ENCODE measurements at places on chromosomes 1 and 21. TPM values are rescaled to one million over a fixed set of nuclear protein-coding genes. Genes with fewer than 3 reads are reported as not detected.

C2CD4D gene
- total RNA-seq = not detected

DNA sequence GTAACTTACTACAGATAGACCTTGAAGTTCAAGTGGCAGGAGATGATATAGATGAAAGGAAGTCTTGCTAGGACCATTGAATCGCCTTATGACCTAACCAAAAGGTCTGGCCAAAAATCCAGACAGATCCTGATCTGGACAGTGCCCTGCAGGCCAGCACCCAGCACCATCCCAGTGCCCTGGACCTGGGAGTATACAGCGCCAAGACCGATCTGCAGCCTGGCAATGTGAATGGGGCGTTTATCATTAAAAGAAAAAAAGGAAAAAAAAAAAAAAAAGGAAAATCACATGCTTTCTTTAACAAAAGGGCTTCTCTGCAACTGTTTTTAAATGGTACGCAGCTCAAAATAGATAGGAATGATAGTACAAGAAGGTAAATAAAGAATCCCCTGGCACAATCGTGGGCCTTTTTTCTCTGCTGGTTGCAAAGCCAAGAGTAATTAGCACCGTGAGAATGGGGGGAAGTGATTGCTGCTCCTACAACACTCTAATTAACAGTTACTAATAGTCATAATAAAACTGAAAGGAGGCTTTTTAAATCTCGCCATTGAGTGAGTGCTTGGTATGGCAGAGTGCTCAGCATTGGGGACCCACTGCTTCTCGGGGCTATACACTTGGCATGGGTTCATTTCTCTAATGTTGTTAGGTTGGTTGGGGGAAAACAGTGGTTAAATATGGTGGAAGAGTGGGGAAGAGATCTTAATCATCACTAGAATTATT is 146.7 kb downstream of the KAZN start:
- no peaks in the 10 kb centered on the region for H3K27me3 ChIP-seq
- no peak overlapping the region for H3K4me3 ChIP-seq
- no peaks in the 10 kb centered on the region for H3K36me3 ChIP-seq
- peaks cover 23% of the 10 kb centered on the region for H3K4me1 ChIP-seq
- no peak overlapping the region for H3K27ac ChIP-seq

DNA sequence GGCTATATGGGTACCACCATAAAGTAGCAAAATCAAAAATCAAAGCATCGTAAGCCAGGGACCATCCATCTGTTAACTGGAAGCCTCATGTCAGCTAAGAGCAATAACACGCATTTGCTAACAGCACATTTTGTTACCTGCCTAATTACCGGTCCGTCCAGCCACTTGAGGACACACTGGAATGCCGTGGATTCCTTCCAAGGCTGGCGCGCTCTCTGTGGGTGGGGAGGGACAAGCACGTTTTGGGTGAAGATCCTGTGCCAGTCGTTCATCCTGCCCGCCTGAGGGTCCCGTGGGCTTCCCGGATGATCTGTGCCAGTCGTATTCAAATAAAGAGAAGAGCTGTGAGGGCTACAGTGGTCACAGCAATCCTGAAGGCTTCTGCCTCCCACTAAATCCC is 6.2 kb downstream of the NPHP4 start:
- H3K27me3 ChIP-seq = no peaks in the 10 kb centered on the region
- peaks cover 23% of the 10 kb centered on the region for H3K4me1 ChIP-seq
- H3K36me3 ChIP-seq = peaks cover 13% of the 10 kb centered on the region
- no peak overlapping the region for H3K4me3 ChIP-seq
- DNase-seq = no peak

OR2T11 gene
- total RNA-seq = not detected

RPE65 gene
- total RNA-seq = not detected

DNA sequence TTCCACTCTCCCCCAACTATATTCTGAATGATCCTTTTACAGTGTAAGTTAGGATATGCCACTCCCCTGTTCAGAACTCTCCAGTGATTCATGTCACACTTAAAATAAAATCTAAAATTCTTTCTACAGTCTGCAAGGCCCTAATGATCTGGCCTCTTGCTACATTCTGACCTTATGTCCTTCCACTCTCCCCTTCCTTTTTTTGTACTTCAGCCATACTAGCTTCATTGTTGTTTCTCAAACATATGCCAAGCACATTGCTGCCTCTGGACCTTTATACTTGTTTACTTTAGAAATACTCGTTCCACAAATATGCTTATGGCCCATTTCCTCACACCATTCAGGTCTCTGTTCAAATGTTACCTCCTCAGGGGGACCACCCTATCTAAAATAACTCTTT is 14.8 kb upstream of the PSMA5 start:
- H3K27ac ChIP-seq = no peak overlapping the region
- H3K36me3 ChIP-seq = no peaks in the 10 kb centered on the region
- no peak overlapping the region for H3K4me3 ChIP-seq
- H3K27me3 ChIP-seq = peaks cover 12% of the 10 kb centered on the region

CSF3R gene
- not detected for total RNA-seq

GRCh38 chr1:98299861-98300260 is 361.7 kb upstream of the SNX7 start:
- no peaks in the 10 kb centered on the region for H3K36me3 ChIP-seq
- H3K4me1 ChIP-seq = no peaks in the 10 kb centered on the region
- H3K4me3 ChIP-seq = no peak overlapping the region
- H3K27ac ChIP-seq = no peak overlapping the region
- no peaks in the 10 kb centered on the region for H3K27me3 ChIP-seq

PCSK9 gene
- not detected for total RNA-seq

- no peak for DNase-seq
- H3K27me3 ChIP-seq = no peaks in the 10 kb centered on the region
- H3K4me3 ChIP-seq = no peak overlapping the region
- H3K36me3 ChIP-seq = no peaks in the 10 kb centered on the region
Observed at GRCh38 chr1:59101518-59101917, 195.4 kb upstream of the FGGY start.

- peaks cover 19% of the 10 kb centered on the region for H3K36me3 ChIP-seq
- no peak overlapping the region for H3K4me3 ChIP-seq
- H3K4me1 ChIP-seq = no peaks in the 10 kb centered on the region
- DNase-seq = no peak
- no peak overlapping the region for H3K27ac ChIP-seq
Observed at GRCh38 chr1:8448911-8449661, 131.2 kb downstream of the SLC45A1 start.

- DNase-seq = peak; percentile 16
- peaks cover 9% of the 10 kb centered on the region for H3K36me3 ChIP-seq
- no peaks in the 10 kb centered on the region for H3K27me3 ChIP-seq
- H3K4me3 ChIP-seq = no peak overlapping the region
- H3K27ac ChIP-seq = no peak overlapping the region
- H3K4me1 ChIP-seq = no peaks in the 10 kb centered on the region
Observed at GRCh38 chr1:36096500-36097432, 8.1 kb downstream of the ADPRS start.
